ENCODE measurements at places on chromosomes 1 and 21. TPM values are rescaled to one million over a fixed set of nuclear protein-coding genes. Genes with fewer than 3 reads are reported as not detected.

PPM1J gene
- not detected for total RNA-seq

PLPPR4 gene
- not detected for total RNA-seq

- DNase-seq = peak; percentile 72
These were observed 17.3 kb downstream of the NOC2L start for GRCh38 chr1:941588-942383.

DNA sequence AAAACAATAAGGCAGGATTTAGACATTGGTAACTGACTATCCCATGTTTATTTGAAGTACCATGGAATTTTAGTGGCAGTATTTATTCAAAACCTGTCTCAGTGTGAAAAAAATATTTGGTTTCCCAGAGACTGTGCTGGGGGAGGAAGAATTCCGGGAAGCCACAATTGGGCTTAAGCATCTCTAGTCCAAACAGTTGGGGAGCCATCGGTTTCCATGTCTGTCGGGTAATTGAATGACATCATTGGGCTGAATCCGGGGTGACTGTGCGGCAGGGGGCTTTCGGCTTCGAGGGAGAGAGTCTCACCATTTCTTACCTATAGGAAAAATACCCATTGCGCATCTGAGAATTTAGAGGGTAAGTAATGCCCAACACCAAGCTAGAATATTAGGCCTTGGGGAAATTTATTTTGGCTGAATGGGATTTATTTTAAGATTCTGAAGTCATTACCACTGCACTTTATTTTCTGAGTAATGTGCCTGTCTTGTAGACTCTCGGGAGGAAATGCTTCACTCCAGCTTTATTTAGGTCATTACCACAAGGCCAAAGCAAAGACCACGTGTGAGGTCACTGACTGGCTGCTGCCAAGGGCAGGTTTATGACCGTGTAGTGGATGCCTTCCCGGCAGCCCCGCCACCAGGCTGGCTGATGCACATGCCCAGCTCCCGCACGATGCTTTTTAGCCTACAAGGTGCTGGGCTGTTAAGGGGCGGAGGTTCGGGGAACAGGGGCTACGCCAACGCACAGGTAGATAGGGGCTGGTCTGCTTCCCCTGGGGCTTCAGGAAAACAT is 23.1 kb upstream of the UMODL1 start:
- DNase-seq = no peak

DNA sequence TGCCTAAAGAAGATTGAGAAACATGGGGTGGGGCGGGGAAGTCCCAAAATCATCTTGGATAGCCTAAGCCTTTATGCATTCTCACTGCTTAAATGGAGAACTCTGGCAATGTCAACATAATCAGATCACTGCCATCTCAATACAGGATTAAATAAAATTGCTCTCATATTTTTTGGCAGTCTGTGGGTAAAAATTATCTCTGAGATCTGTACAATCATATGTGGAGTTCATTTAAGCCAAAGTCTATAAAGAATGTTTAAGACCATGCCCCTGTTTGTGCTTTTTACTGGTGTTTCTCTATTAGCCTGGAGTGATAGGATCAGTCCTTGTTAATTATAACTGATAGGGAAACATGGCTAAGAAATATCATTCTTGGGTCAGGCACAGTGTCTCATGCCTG is 136.3 kb downstream of the GPR52 start:
- no peak for DNase-seq

RYR2 gene
- total RNA-seq = not detected

DNA sequence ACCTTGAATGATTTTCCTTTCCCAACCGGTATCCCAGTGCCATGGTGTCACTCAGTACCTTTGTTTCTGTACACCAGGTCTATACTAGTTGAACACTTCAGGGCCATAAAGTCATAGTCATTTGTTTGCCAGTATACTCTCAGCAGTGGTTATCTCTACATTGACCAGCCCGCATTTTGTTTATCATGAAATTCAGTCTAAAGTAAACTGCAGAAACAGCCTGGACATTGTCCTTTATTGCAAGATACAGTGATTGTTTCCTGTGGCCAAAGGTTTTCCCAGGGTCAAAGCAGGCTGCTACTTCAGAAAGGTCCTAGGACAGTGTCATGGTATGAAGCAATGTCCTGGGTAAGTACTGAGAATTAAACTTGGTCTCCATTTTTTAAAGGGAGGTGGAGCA is 407.4 kb downstream of the RWDD3 start:
- no peak for DNase-seq

GRCh38 chr1:97247196-97247595 is 525.6 kb downstream of the PTBP2 start:
- DNase-seq = no peak

OXCT2 gene
- not detected for total RNA-seq

SERINC2 gene
- total RNA-seq = 2.7 TPM

- DNase-seq = no peak
These were observed 195.8 kb upstream of the JUN start for GRCh38 chr1:58979677-58980076.

Measured in Karpas-422 (cell line).